Activated T-helper 9 cell treated with anti-CD3 and anti-CD28 coated beads, Interleukin-2, amount 50 U/mL, for 16 hours (primary cell): ENCODE measurements at places on chromosomes 4 and X.
A peak's percentile ranks its signal among the peaks of the same experiment; 100 is the strongest.

DNA sequence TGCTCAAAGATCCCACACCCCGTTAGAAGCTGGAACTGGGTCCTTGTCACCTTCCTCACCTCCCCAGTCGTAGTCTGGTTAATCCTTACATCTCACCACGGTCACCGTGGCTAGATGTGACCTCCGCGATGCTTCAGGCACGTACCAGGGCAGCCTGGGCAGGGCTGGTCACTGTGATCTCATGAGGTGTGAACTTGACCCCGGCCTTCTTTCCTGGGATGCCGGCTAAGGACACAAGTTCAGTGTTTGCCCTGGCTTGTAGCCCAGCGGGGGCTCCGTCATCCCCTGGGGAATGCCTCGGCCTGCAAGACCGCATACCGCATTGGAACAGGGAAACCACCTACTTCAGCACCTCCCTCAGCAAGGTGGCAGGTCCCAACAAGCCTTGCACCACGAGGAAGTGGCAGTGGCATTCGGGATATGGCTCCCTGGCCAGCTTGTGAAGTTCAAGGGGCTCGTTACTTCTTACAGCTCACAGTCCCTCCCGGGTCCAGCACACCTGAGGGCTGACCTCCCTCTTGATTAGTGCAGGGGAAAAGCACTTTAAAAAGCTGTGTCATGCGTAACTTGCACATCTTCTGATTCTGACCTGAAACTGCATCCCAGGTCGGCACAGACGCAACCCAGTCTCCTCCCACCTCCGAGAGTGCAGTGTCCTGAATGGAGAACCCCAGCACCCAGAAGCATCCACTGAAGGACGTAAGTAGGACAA, 25.9 kb downstream of the NOP14 start:
- no peak for DNase-seq

GRCh38 chrX:45070116-45071007, 130.3 kb downstream of the DIPK2B start:
- no peak for DNase-seq

- no peak for DNase-seq
Measured at GRCh38 chr4:186037692-186038658, 31.0 kb upstream of the TLR3 start.

DNA sequence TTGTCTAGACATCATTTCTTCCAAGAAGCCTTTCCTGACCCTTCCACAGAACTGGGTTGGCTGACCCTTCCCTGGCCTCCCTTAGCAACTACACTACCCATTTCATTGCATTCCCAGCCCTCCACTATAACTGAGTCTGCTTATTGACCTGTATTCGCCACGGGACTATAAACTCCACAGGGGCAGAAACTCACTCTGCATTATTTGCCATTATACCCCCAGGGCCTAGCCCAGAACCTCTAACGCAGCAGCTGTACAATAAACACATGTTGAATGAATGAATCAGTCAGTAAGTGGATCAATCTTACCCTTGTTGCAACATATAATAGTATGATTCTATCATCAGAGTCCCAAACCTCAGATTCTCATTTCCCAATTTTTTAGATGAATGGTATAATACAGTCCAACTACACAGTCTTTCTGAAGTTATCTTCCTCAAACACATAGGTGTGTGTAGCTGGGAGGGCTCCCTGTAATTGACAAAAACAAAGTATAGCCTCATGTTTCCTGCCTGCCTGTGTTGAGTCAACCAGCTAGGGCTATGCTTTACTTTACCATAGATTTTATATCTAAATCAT, 209.3 kb downstream of the CHIC2 start:
- DNase-seq = no peak

DNA sequence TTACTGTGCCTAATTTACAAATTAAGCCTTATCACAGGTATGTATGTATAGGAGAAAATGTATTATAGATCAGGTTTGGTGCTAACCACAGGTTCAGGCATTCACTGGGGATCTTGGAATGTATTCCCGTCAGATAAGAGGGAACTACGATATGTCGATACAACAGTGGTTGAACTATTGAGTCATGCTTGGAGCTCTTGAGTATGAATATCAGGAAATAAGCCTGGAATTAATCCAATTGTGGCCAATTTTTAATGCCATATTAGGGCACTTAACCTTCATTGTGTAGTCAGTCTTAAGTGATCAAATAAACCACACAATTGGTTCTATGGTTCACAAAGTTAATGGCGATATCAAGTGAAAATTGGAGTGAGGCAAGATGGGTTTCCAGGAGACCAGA, 556.5 kb downstream of the IL1RAPL1 start:
- no peak for DNase-seq

GRCh38 chrX:52923781-52924241, 26.7 kb downstream of the FAM156B start:
- no peak for DNase-seq

DNA sequence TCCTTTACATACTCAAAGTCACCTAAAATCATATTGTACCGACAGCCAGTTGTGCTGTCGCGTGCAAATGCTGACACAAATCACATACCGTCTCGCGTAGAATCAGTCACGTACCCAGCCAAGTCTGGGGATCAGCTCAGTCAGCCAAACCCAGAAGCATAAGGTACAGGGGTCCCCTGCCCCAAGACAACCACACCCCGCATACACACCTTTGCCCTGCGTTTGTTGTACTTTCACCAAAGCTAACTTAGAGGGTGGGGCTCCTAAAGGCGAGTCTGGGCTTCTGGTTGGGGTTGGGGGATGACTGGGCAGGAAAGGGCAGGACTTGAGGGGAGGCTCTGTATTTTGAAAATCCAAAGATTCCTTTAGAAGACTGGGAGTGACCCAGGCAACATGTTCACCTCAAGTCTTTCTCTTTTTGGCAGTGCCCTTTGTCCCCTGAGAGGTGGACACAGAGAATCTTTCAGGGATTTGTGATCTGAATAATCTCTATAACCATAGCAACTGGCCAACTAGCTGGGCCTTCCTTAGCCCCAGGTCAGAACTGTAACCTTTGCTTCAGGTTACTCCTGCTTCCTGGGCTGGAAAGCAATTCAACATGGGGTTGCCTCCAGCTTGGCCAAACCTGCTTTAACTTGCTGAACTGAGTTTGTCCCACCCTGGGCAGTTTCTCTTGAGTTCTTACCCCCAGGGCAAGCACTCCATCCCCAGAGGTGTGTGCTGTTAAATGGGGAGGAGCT, 992 bp downstream of the GDPD2 start:
- DNase-seq = no peak

DNA sequence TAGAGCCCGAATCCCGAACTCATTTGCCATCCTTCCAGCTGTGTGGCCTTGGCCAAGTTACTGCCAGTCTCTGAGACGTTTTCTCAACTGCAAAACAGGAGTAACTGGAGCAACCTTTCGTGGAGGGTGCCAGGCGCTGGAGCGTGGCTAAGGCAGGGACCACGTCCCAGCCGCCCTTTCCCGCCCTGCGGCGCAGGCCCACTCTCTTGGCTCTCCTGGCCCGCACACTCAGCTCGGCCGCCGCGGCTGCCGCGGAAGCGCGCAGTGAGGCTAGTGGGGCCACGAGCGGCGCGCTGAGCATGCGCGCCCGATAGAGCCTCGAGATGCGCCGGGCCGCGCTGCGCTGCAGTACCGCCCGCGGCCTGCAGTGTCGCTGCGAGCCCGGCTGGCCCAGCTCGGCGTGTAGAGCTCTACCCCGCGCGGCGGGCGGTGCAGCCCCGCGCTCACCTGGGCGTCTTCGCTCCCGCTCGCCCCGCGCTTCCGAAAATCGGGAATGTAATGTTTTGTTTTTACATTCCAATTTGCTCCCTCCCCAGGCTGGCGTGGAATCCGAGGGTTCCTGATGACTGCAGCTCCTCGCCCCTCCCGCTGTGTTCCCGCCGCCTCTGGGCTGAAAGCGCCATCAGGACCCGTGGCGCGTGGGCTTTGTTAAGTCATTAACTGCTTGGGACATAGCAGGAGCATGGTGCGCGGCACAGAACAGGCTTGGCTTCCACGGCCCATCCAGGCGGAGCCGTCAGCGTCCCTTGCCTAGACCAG, 4.0 kb upstream of the ZNF518B start:
- peak; percentile 65 for DNase-seq

DNA sequence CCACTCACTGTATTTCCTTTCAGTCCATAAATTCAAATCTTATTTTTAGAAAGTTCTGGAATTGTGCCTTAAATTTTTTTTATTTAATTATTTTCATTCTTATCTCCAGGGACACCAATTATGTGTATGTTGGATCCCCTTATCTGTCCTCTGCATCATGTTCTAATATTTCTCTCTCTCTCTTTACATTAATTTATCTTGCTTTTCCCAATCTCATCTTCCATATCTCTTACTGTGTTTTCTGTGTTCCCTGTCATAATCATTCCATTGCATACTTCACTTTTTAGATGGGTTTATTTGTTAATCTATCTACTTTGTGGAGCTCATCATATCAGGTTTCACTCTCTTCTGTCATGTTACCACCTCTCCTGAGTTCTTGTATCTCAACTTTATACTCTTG, 37.4 kb downstream of the PPP2R2C start:
- DNase-seq = no peak

DNA sequence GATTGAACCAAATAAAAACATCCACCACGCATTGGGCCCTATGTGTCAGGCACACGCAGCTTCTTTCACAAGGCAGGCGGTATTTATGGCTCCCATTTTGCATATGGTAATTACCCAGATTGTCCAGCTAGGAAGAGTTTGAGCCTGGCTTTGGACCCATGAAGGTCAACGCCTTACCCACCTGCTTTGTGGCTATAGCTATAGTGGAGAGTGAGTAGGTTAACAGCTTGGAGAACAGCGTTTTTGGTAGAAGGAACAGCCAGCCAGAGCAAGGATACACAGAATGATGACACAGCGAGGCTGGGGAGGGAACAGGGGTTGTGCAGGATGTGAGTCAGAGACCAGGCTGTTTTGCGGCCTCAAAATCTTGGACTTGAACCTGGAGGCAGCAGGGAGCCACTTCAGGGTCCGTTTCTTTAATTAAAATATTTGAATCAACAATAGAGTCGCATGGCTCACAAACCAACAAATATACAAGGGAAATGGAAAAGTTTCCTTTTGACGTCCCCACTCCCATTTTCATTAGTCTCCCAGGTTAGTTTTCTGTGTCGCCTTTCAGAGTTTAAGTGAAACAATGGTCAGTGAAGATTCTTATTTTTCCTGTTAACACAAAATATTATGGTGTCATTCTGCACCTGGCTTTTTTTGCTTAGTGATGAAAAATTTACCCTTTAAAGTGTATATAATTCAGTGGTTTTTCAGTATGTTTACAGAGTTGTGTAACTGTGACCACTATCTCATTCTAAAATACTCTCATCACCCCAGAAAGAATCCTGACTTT, 118.2 kb upstream of the STX18 start:
- no peak for DNase-seq

- DNase-seq = no peak
Measured at GRCh38 chr4:116401293-116401692, 684.1 kb downstream of the TRAM1L1 start.

DNA sequence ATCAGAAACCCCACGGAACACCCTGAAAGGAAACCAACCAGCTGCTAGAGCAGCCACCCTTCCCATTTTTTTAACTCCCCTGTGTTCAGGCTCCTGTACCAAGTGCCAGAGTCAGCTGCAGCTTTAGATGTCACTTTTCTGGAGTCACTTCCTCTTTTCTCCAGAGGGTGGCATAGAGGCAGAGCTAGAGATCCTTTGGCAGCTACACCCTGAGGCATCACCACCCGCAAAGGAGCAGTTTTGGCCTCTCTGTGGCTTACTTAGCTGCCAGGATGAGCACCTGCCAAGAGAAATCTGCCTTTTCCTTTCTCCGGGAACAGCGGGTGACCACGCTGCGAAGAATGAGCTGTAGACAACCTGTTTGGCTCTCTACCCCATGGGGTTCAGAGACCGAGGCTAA, 58.0 kb upstream of the CHRDL1 start:
- DNase-seq = no peak

- DNase-seq = no peak
Measured at GRCh38 chr4:116885579-116885978, 199.8 kb downstream of the TRAM1L1 start.

DNA sequence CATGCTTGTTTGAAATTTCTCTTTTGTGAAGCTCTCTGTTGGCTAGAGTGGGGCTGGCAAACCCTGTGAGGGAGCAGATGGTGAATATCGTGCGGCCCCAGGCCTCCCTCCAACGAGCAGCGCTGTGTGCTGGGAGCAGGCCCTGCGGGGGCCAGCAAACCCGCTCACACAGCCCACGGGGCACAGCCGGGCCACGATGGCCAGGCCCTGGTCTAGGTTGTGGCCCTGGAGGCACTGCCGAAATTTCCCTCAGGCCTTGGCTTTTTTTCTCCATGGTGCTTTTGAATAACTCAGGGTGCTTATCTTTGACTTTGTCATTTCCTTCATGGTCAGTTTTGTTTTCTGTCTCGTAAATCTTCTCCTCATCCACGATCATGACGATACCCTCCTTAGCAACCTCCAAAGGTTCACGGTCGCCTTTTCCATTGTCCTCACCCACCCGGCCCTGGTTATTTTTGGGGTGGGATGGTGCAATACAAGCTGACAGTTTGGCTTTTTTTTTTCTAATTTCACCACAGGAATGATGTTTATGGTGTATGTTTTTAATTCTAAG, 20.7 kb downstream of the PCGF3 start:
- no peak for DNase-seq

- DNase-seq = no peak
Measured at GRCh38 chrX:54530357-54530900, 410 bp downstream of the GNL3L start.

- DNase-seq = no peak
Measured at GRCh38 chrX:149283853-149284252, 221.3 kb downstream of the IDS start.

DNA sequence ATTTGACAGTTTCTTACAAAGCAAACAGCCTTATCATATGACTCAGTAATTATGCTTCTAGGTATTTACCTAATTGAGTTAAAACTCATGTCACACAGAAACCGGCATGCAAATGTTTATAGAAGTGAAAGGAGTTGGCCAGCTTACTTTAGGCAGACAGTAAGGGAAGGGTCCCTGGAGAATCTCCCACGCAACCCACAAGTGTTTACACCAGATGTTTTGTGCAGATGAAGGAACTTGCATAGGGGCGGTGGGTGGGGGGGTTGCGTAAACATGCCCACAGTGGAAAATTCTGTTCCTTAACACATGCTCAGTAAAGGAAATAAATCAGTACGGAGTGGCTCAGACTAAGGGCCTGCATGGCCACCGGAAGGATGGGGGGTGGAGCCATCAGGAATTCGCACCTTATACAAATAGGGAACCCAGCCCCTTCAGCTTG, 330.5 kb upstream of the AADAT start:
- DNase-seq = no peak

GRCh38 chr4:38030023-38030422, 69.8 kb downstream of the PTTG2 start:
- DNase-seq = no peak

DNA sequence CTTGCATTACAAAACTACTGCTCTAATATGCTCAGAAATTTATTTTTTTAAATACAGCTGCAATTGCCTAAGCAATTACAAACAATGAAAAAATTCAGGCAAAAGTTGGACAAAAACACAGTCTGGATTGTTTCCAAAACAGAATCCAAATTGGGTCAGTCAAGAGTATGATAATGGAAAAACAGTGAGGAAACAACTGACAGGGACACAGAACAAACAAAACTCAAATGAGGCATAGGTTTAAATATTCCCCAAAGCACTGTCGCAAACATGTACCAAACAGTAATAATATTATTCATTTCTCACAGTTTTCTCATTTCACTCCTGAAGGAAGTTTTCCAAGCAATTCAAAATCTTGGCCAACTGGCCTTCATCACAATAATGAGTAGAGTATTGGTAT, 386.6 kb downstream of the CENPC start:
- no peak for DNase-seq

GRCh38 chr4:184983672-184984356, 34.5 kb upstream of the HELT start:
- peak; percentile 40 for DNase-seq

- no peak for DNase-seq
Measured at GRCh38 chrX:134032441-134032840, 47.0 kb upstream of the GPC3 start.

- no peak for DNase-seq
Measured at GRCh38 chr4:37991623-37992410, 31.6 kb downstream of the PTTG2 start.
